SJSA1 (cell line): ENCODE measurements at places on chromosomes 7 and 10. TPM values are rescaled to one million over a fixed set of nuclear protein-coding genes. Genes with fewer than 3 reads are reported as not detected.

DNA sequence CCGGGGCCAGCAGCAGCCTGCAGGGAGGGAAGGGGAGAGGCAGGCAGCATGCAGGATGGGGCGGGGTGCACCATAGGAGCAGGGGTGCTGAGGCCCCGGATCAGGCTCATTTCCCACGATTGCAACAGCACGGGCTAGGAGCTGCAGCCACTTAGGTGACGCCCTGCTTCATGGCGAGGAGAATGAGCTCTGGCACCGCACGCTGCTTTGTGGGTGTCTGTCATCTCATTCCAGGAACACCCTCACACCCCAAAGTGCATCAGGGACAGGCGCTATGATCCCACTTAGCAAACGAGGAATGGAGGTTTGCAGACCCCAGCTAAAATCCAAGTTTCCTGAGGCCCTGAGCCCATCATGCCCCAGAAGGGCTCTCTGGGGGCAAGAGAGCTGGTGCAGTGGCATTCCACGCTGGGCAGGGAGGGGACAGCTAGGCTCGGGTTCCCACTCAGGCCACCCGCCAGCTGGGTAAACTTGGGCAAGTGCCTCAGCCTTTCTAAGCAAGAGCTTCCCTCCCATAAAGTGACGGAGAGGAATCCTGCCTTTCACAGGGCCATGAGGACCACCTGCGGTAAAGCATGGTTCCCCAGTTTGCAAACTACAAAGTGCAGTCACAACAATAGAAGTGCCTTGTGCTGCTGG lies 9.3 kb downstream of the KCNH2 start:
- no peak overlapping the region for H3K4me3 ChIP-seq
- H3K4me1 ChIP-seq = no peaks in the 10 kb centered on the region
- peaks cover 56% of the 10 kb centered on the region for H3K27me3 ChIP-seq
- H3K27ac ChIP-seq = no peak overlapping the region
- no peak for DNase-seq
- no peaks in the 10 kb centered on the region for H3K36me3 ChIP-seq

DNA sequence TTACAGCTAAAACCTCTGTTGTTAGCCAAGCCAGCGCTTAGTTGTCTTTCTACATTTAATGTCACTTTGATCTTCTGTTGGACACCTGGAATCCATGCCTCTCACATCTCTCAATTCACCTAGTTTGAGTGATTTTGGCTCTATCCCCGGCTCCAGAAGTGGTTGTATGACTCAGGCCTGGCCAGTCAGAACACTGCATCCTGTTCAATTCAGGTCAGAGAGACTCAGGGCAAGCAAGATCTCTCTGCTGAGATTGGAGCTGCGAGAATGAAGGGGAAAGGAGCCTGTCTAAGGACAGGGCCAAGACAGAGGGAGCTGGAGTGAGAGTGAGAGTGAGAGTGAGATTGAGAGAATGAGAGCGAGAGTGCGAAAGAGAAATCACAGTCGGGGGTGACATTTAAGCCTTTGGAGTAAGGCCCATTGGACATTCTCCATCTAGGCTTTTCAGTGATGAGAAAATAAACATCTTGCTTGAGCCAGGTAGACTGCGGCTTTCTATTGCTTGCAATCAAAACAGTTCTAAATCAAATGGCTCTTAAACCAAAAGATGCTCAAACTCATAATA lies 83.3 kb upstream of the DYNC1I1 start:
- no peaks in the 10 kb centered on the region for H3K36me3 ChIP-seq
- no peak overlapping the region for H3K27ac ChIP-seq
- H3K27me3 ChIP-seq = peaks cover 4% of the 10 kb centered on the region; the same call in 1 of the 2 replicates
- H3K4me1 ChIP-seq = no peaks in the 10 kb centered on the region

DNA sequence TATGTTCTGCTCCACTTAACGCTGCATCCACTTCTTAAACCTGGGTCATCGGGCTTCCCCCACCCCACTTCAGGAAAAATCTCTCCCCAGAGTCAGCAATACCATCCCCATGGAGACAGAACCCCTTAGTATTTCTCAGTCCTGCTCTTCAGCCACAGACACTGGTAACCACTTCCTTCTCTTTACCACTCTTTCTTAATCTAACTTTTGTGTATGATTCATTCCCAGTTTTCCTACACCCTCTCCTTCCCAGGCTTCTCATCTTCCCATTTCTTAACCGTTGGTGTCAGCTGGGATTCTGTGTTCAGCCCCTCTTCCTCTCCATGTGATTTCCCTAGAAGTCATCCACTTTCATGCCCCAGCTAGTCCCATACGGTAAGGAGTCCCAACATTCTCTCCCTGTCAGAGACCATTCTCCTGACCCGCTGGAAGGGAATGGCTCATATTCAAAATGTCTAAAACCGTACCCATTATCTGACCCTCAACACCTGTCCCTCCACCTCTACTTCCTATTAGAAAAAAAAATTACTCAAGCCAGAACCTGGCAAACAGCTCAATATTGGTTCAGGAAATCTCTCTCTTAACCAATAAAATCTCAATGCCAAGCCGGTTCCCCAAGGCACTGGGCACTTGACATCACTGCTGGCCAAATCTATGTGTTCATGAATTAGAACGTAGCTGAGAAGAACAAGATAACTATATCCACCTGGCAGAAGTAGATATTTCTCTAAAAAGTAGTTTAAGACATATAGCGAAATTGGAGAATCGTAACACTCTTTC lies 89.4 kb downstream of the DGKI start:
- no peaks in the 10 kb centered on the region for H3K4me1 ChIP-seq
- no peak overlapping the region for H3K27ac ChIP-seq
- no peak overlapping the region for H3K4me3 ChIP-seq
- no peaks in the 10 kb centered on the region for H3K36me3 ChIP-seq
- peaks cover 17% of the 10 kb centered on the region for H3K27me3 ChIP-seq

DNA sequence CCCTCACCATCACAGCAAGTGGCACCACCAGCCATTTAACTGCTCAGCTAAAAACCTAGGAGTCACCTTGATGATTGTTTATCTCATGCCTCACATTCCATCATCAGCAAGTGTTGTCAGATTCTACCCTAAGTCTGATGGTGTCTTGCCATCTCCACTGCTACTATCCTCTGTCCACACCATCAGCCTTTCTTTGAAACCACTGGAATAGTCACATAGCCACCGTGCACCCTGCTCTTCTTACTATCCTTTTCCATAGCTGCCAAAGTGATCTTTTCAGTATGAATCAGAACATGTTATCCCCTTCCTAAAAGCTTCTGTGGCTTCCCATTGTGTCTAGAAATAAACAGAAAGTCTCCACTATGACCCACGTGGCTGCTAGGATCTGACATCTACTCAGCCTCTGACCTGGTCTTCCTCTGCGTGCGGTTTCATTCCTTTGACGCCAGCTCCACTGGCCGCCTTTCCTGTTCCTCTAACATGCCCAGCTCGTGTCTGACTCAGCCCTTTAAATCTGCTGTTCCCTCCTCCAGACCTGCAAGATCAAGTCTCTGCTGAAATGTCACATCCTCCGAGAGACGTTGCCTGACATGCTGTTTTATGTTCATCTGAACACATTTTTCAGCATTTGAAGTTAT lies 16.5 kb upstream of the CHN2 start:
- H3K27me3 ChIP-seq = no peaks in the 10 kb centered on the region
- no peak for DNase-seq
- no peaks in the 10 kb centered on the region for H3K36me3 ChIP-seq
- no peaks in the 10 kb centered on the region for H3K4me1 ChIP-seq
- H3K4me3 ChIP-seq = no peak overlapping the region
- no peak overlapping the region for H3K27ac ChIP-seq

DNA sequence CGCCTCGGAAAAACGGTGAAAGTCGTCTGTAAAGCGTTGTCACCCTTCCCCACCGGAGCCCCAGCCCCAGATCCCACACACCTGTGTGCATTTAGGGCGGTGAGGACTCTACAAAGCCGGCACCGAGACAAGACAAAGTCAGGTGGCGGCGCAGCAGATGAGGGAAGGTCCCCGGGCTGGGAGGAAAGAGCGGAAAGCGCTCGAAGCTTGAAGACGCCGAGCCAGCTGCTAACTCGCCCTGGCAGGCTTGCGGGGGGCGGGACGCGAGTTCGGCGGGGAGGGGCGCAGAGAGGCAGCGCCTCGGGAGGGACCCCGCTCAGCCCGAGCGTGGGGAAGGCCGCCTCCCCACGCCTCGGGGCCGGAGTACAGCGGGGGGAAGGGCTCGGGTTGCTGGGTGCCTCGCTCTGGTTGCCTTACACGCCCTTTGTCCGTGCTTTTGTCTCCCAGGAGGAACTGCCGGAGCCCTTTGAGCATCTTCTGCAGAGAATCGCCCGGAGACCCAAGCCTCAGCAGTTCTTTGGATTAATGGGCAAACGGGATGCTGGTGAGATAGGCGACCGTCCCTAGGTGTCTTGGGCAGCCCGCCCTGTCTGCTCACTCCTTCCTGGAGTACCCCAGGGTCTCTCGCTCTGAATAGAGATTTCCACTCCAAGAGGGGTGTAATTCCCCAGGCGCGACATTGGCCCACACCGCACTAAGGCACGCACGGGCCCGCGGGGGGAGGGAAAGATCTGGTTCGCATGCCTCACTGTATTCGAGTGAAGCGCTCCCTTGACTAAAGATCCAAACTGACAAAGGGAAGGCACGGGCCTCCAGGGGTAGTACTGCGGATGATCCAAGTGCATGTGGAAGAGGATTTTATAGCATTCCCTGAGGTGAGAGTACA lies 1.6 kb downstream of the TAC1 start:
- no peak overlapping the region for H3K4me3 ChIP-seq
- peaks cover 15% of the 10 kb centered on the region; the same call in 1 of the 2 replicates for H3K27me3 ChIP-seq
- no peaks in the 10 kb centered on the region for H3K4me1 ChIP-seq
- H3K36me3 ChIP-seq = no peaks in the 10 kb centered on the region

The SLC13A1 gene
- total RNA-seq = 0.09 and 0.84 TPM in 2 replicates
